ENCODE measurements at places on chromosomes 1 and 21.

GRCh38 chr1:226702318-226702956 lies 36.6 kb downstream of the ITPKB start:
- no peak for DNase-seq

- DNase-seq: no peak
Observed at GRCh38 chr1:32910319-32910718, 9.1 kb upstream of the TMEM54 start.

- DNase-seq: no peak
Observed at GRCh38 chr21:44579056-44579832, 1.2 kb downstream of the KRTAP10-5 start.

- peak; percentile 44 for DNase-seq
Observed at GRCh38 chr1:56788588-56788987, 30.6 kb downstream of the FYB2 start.

DNA sequence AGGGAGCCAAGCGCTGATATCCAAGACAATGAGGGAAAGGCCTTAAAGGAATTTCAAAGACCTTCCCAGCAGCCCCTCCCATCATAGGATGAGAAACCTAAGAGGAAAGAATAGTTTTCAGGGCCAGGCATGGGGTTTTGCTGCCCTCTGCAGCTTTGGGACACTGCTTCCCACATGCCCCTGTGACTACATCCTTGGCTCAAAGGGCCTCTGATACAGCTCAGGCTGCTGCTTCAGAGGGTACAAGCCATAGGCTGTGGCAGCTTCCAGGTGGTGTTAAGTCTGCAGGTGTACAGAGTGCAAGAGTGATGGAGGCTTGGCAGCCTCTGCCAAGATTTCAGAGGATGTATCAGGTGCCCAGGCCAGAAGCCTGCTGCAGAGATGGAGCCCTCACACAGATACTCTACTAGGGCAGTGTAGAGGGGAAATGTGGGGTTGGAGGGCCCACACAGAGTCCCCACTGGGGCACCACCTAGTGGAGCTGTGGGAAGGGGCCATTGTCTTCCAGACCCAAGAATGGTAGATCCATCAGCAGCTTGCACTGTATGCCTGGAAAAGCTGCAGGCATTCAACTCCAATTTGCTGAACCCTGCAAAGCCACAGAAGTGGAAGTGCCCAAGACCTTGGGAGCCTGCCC lies 125.8 kb downstream of the SLC45A1 start:
- DNase-seq: no peak

- no peak for DNase-seq
Observed at GRCh38 chr1:207893737-207894582, 17.0 kb downstream of the CD34 start.

GRCh38 chr21:26572702-26573381 lies at the start of gene CYYR1:
TSS of gene CYYR1 (minus strand) at chr21:26573286. CDS start at chr21:26572940, 346 bp downstream.
- no peak for DNase-seq

- DNase-seq: peak; percentile 80
Observed at GRCh38 chr1:202085682-202086373, 36.9 kb upstream of the GPR37L1 start.

- no peak for DNase-seq
Observed at GRCh38 chr1:25099343-25099951, 132.9 kb downstream of the SYF2 start.

GRCh38 chr1:7331926-7332535 lies 439.1 kb upstream of the VAMP3 start:
- no peak for DNase-seq

- DNase-seq: no peak
Observed at GRCh38 chr1:185271921-185272320, 45.1 kb downstream of the IVNS1ABP start.

GRCh38 chr1:85202092-85202863 lies 1.5 kb upstream of the SYDE2 start:
- no peak for DNase-seq

All from NCI-H1436 (cell line).